GM18507 (cell line): ENCODE measurements at places on chromosomes 5 and 9.

- DNase-seq: no peak
Observed at GRCh38 chr9:113958556-113958955, 82.4 kb downstream of the ZNF618 start.

DNA sequence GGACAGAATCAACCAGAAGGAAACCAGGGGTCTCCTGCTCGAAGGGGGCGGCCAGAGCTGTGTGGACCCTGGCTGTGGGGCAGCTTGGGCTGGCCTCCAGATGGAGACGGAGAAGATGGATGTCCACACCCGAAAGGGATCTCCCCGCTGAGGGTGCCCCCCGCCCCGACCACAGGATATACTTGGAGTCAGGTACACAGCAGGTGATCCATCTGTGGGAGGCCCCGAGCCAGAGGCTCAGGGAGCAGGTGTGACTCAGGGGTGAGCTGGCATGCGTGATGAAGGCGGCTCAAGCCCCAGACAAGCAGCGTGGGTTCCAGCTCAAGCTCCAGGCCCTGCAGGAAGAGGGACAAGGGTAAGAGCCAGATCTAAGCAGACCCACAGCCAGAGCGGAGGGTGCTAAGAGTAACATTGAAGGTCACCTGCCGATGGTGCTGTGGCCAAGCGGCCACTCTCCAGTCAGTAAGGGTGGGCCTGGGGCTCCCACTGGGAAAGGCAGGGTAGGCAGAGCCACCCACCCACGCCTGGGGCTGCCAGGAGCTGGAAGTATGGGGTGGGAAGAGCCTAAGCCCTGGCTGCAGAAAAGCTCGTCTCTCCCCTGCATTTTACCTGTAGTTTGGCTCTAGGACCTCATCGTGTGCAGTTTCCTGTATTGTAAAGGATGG, 30.6 kb upstream of the MVB12B start:
- DNase-seq: no peak

DNA sequence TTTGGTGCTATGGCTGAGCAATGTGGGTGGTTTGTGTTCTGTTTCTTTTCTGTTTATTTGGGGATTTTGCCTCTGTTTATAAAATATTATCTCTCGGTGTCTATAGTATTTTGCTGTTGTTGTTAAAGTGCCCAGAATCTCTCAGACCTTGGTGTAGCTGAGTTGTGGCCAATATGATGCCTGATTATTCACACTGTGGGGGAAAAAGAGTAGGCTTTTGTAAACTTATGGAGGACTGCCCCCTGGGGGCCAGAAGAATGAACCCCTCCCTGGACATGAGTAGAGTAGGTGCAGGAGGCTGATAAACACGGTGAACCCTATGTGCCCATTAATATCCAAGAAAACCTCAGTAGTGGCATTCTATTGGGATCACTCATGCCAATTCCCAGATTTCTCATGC, 49.0 kb upstream of the DPYSL3 start:
- DNase-seq: no peak

DNA sequence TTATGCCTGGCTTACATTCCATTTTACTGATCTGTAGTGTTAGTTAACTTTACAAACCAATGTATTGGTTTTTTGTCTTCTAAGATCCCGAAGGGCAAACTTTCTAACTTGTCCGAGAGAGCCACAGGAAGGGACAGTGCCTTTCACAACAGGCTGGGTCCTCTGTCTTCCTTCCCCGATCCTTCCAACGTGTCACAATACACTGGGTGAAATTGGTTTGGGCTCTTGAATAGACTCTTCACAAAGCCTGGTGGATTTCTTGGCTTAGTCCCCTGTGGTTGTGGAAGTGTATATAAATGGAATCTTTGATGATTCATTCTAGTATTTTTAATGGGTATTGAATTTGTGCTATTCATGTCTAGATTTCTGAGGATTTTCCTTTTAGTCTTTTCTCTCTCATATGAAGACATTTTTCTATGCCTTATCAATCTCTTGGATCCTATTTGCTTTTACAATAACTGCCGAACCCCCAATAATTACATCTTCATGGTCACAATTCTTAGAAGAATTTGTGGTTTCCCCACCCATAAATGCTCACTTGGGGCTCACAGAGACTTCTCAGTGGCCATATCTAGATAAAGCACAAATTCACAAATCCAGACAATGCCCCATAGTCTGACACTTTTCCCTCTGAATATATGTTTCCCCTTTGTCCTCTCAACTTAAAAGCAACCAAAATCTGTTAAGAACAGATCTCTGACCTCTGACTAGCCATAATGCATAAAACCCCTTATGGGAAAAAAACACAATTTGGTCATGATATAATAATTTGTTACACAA, 107.7 kb downstream of the MTRR start:
- no peak for DNase-seq

DNA sequence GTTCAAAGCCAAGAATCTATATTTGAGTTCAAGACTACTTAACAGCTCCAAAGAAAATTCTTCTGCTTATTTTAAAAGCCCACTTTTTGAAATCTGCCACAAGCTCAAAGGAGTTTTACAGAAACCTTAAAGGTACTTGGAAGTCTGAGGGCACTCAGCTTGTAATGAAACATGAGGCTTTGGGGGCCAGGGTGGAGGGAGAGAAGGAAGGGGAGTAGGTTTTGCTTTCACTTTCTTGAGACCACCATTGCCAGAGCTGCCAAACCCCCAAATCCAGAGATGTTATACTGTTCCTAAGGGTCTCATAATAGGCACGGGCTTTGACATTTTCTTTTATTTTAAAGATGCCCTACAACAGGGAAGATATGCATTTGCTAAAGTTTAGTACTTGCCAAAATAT, 42.6 kb upstream of the TNFAIP8 start:
- no peak for DNase-seq

- DNase-seq: no peak
Observed at GRCh38 chr5:2378108-2378507, 373.4 kb downstream of the IRX2 start.
